KBM-7 (cell line): ENCODE measurements at places on chromosomes 12 and 14.
A peak's percentile ranks its signal among the peaks of the same experiment; 100 is the strongest.

- DNase-seq, result no peak
These were observed 74.4 kb downstream of the ALG10B start for GRCh38 chr12:38391007-38391406.

GRCh38 chr12:52026263-52026662, 19.5 kb downstream of the TAMALIN start:
- no peak for DNase-seq

GRCh38 chr14:95614349-95614748, 71.9 kb upstream of the TCL1B start:
- no peak for DNase-seq

DNA sequence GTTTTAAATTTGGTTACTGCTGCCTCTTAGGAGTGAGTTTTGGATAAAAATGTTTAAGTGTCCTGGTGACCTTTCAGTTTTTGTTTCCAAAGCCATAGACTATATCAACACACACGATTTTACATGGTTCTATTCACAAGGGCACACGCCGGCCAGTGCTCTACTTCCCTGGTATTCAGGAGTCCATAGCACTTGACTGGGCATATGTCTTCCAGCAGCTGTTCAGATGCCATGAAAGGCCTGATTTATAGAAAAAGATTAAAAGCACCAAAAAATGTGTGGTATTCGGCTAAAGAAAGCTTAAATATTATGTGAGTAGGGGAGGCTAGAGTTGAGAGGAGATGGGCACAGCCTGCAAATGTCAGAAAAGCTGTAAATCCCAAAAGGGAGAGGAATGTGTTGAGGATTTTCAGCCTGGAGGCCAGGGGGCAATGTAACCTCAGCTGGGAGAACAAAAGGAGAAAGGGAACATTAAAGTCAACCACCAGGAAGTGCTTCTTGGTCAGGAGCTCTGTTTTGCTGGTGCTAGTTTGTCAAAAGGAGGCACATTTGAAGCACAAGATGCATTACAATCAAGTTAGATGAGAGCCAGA, 478.4 kb downstream of the RAD51B start:
- DNase-seq, result peak; percentile 21

- no peak for DNase-seq
These were observed 201.7 kb upstream of the PLXNC1 start for GRCh38 chr12:93946542-93947150.

DNA sequence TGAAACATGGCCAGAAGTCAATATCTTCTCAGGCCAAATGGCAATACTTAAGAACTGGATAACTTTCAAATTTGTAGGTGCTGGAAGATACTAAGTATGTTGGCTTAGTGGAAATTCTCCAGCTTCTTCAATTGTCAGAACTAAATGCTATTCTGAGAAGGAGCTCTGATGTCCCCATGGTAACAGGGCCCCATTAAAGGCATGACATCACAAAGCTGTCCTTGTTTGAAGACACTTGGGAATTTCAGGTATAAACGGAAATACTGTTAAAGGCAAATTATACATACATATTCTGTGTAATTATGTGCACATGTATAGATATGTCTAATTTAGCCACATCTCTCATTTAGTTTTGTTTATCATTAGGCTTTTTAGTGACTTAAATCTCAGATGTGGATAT, 210.0 kb upstream of the SEL1L start:
- DNase-seq, result no peak

- no peak for DNase-seq
These were observed 28.9 kb upstream of the GARIN6 start for GRCh38 chr12:99618657-99619056.
